ENCODE measurements at places on chromosomes 5 and 9.

DNA sequence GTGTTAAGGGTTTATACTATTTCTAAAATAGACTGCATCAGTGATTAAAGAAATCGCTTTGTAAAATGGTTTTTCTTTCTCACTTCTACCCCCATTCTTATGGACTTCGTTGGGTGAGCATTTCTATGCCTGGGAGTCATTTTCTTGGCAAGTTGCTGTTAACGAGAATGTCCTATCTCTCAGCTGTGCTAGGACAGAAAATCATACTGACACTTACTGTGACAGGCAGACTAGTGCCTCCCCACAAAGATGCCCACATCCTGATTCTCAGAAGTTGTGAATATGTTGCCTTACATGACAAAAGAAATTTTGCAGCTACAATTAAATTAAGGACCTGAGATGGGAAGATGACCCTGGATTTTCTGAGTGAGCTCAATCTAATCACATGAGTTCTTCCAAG lies 65.1 kb upstream of the NMUR2 start:
- DNase-seq, result no peak

GRCh38 chr5:17794815-17795214 lies 160.6 kb downstream of the TAF11L14 start:
- DNase-seq, result no peak

DNA sequence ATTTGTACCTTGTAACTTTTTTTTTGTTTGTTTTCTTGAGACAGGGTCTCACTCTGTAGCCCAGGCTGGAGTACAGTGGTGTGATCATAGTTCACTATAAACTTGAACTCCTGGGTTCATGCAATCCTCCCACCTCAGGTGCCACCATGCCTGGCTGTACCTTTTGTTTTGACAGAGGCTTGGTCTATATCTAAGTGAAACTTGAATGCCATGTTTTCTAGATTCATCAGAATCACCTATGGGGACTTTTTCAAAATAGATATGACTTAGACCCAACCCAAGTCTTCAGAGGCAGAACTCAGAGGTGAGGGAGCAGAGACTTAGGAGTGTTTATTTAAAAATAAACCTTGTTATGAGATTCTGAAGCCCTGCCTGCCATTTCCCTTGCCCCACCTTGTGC lies 128.4 kb downstream of the PTTG1 start:
- DNase-seq, result no peak

- DNase-seq, result peak; percentile 82
Observed at GRCh38 chr5:171418316-171418981, 998 bp upstream of the FGF18 start.

DNA sequence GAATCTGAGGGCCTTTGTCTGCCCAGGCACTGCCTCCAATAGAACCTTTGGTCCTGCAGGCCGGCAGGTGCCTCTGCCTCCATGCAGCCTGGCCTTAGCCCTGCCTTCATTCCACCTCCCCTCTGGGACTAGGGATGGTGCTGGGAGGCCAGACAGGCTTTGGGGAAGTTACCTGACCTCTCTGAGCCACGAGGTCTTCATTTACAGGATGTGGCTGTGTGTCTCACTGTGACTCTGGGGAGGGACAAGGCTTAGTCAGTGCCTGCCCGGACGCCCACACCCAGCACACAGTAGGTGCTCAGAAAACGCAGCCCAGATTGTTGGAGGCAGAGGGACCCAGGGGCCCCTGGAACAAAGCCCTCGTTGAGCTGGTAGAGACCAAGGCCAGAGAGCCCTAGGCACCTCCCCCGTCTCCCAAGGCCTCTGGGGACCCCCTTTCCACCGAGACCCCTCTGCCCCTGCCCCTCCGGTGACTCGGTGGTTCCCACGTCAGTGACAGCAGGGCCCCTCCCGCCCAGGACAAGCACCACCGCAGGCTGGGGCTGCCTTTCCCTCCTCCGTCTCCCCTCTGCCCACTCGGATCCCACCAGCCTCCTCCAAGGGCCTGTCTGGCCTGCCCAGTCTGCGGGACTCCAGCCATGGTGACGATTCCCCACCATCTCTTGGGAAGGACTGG lies 46.9 kb upstream of the EGFL7 start:
- no peak for DNase-seq

DNA sequence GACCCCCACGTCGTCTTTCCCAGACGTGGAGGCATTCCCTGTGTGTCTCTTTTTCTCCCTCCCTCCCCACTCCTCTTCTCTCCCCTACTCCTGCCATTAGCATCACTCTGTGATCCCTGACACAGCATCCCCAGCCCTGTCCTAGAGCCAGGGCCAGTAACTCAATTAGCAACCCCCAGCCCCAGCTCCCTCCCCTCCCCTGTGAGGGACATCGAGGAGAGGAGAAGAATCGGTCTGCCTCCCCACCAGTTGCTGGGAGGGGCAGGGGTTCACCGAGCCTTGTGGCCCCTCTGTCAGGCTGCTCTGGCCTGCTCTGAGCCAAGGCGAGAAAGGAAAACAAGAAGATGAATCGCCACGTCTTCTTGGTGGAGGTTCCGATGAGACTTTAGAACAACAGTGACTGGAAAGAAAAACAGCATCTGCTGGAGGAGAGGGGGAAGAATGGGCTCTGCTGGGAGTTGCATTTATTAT lies 123.1 kb downstream of the PAPPA start:
- peak; percentile 56 for DNase-seq

DNA sequence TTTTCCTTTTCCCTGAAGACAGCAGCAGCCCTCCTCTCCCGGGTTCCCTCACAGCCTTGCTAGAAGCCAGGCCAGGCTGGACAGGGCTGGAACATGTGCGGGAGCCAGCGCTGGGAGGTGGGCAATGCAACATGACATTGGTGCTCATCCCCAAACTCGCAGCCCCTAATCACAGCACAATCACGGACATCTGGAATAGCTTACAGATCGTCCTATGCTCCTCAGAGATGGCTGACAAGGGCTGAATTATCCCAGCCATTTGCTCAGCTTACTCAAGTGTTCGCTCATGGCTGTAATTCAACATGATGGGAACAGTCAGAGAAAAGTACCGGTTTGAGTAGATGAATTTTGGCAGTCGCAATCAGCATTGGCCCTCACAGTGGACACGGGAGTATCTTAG lies 49.8 kb downstream of the FSTL4 start:
- peak; percentile 53 for DNase-seq

Data from SK-N-DZ (cell line).